ENCODE measurements at places on chromosomes 13 and 19.

DNA sequence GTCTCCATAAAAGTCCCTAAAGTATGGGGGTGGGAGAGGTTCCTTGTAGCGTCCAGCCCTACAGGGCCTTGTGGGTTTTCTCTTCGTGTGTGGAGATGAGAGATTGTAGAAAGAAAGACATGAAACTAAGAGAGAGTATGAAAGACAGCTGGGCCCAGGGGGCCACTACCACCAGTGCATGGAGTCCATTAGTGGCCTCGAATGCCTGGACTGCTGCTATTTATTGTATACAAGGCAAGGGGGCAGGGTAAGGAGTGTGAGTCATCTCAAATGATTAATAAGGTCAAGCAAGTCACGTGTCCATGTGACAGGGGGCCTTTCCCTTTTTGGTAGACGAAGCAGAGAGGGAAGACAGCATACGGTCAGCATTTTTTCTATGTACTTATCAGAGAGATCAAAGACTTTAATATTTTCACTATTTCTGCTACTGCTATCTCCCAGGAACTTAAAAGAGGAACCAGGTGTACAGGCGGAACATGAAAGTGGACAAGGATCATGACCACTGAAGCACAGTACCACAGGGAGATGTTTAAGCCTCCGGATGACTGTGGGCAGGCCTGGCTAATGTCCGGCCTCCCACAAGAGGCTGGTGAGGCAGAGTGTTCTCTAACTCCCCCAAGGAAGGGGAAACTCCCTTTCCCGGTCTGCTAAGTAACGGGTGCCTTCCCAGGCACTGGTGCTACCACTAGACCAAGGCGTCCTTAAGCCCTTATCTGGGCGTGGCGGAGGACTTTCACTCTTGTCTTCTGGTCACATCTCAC lies 25.5 kb downstream of the FGF21 start:
- DNase-seq: no peak

DNA sequence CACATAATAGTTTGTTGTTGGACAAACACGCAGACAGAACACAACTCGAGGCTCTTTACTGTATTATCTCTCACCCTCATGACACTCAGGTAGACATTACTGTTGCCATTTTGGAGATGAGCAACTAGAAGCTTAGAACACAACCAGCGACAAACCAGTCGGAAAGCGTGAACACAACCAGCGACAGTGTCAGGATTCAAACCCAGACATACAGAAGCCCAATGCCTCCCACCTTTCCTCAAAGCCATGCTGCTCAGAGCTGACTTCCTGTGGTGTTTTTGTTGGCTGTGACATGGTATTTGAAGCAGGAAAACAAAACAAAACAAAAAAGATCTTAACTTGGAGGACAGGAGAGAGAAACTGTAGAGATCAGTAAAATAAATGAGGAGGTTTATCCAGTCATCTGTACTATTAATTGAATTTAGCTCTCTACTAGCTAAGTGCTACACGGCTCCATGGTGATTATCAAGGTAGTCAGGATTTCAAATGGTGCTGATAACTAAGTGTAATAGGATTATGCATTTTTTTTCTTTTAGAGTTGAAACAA lies 92.1 kb downstream of the STARD13 start:
- DNase-seq: no peak

GRCh38 chr19:1087813-1088415 lies 7.3 kb downstream of the POLR2E start:
- no peak for DNase-seq

DNA sequence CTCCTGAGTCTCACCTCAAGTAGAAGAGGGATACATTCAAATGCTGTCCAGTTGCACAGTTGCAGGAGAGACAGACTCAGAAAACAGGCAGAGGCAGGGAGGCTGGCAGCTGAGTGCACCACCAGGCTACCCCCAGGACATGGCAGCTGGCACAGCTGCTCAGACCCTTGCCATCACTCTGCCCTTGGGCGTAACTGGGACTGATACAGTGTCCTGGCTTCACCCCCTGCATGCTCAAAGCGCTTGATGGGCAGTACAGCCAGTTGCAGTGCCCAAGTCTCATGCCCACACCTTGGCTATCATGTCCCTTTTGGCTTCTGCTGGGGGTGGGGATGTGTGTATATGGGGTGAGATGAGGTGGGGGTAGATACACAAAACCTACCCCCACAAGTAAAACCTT lies 5.5 kb upstream of the PEPD start:
- DNase-seq: no peak

DNA sequence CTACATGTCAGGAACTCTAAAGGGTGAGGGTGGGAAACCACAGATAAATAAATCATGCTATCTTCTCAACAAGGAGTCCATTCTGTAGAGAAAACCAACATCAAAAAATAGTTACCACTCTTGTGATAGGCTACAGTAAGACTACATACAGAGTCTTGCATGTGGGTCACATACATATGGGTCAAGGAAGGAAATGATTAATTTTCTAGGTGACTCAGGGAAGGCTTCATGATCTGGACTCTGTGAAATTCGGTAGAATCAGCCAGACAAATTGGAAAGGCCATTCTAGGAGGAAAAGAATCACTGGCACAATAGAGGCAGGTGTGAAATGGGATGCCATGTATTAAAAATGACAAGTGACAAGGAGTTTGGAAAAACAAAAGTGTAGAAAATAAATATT lies 638.9 kb downstream of the LIG4 start:
- DNase-seq: no peak

GRCh38 chr19:33300894-33301143 lies 1.5 kb downstream of the CEBPA start:
- DNase-seq: no peak

- DNase-seq: no peak
Observed at GRCh38 chr13:94210816-94211215, 268.7 kb downstream of the DCT start.

All from stimulated activated CD4-positive, alpha-beta T cell treated with anti-CD3 and anti-CD28 coated beads, TNF-alpha, amount 100 ng/mL, for 4 hours (primary cell).